Anterior cingulate cortex (tissue), 58 donors: ENCODE measurements at places on chromosomes 12 and 14.

DNA sequence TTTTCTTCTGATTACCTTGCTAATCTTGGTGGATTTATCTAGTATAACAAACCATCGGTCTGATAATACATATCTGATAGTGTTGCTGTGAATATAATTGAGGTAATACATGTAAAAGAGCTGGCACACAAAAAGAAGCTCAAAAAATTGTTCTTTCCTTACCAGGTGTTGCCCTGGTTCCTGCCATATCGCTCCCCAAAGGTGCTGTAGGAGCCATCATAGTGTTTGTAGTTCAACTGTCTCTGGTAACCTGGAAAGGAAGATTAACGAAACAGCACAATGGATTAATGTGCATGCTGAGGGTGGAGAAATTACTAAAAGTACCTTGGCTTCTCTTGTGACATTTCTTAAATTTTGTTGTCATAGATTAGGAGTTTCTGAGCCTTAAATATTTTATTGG, 36.6 kb downstream of the A2M start:
- no peak for DNase-seq

DNA sequence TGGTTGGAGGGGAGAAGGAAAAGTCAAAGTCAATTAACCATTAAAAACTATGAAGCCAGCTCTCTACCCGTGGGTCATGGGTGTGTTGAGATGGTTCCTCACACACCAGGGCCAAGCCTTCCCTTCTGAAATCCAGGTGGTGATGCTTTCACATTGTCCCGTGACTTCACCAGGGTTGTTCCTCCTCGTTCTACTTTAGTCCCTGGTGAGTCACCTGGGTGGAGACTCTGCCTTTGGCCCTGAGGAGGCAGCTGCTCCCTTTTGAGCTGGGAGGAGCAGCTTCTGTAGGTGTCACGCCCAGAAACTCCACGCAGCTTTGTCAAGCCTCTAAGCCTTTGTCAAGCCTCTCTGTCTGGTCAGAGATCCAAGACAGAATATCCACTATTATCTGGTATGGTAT, 348.3 kb downstream of the BMP4 start:
- DNase-seq = no peak

DNA sequence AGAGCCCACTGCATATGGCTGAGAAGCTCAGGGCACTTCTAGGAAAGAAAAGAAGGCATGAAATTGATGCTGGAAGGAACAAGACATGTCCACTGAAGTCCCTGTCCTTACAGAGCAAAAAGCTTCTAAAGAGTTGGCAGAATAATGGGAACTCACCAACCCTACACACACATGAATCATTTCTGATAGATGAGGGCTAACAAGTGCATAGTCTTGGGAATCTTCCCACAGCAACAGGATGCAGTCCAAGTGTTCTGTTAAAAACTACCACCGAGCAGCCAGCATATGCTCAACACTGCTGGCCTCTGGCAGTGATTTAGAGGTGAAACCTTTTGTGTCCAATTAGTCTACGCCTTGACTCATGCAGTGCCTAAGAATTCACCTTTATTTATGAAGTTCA, 44.8 kb downstream of the RHOJ start:
- no peak for DNase-seq

DNA sequence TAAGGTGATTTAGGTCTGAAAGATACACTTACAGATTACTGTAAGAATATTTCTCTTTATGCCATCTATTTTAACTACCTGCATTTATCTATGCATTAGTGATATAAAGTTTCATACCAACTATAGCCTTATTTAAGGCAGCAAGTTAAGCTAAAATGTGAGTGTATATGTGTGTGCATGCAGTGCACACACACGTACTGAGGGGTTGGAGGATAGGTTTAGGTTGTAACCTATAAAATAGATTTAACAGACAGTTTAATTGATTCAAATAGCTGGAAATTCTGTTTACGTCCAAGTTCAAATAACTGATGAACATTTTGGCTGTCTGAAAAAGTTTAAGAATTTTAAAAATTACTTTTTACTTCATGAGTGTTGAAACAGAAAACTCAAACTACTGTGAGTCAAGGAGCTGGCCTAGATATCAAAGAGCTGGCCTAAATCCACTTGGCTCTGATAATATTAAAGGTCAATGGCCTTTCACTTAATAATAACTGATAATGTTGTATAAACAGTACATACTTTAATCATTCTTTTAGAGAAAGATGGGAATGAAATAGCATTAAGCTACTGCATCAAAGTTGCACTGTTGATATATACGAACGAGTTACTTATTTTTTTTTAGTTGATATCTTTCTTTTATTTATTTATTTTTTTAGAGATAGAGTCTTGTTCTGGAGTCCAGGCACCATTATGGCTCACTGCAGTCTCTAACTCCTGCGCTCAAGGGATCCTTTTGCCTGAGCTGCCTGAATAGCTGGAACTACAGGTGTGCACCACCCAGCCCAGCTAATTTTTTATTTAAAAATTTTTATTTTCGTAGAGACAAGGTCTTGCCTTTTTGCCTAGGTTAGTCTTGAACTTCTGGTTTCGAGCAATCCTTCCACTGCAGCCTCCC, 13.8 kb upstream of the KCNJ8 start:
- DNase-seq = no peak

DNA sequence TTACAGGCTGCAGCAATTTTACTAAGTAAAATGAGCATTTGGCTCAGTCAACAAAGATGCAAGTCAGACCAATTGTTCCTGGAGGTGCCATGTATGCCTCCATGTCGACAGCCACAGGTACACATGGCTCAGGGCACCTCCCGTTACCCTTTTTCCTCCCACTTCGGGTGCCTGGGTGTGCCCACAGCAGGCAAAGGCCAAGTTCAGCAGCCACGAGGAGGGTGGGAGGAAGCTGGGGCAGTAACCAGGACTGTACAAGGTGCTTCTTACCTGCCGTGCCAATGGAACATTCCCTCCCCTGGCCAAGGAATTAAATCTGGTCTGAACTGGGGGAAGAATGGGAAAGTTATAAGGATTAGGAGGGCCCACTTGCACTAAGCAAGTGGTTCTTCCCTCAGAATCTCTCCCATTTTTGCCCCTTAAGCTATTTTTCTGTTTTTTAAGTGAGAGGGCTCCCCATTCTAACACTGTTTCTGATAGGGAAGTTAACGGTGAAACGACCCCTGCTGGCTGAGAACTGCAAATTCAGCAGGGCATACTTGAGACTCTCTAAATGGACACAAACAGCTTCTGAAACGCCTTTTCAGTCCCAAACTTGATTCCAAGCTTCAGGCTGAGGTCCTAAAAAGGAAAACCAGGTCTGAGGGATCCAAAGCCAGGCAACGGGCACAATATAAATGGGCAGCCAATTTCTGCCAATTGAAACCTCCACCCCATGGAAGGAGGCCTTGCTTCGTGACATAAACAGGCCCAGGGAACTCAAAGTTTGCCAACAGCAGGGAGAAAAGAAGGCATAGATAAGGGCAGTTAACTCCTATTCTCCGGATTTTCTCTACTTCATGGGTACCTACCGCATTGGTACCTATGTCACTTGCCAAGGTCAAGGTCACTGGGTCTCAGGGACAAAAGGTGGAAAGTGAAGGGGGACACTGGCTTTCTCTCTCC, 24.8 kb downstream of the CLECL1 start:
- DNase-seq = no peak

GRCh38 chr14:60174352-60175254, 9.4 kb upstream of the DHRS7 start:
- DNase-seq = no peak

- no peak for DNase-seq
These were observed 19.9 kb downstream of the RPS6KL1 start for GRCh38 chr14:74902941-74903705.

GRCh38 chr14:95183532-95184412, 26.4 kb upstream of the DICER1 start:
- DNase-seq = no peak
